ENCODE measurements at places on chromosomes 6 and 20. TPM values are rescaled to one million over a fixed set of nuclear protein-coding genes. Genes with fewer than 3 reads are reported as not detected.

GRCh38 chr6:39416728-39417127, 94.2 kb upstream of the KCNK16 start:
- H3K4me3 ChIP-seq: no peak overlapping the region
- H3K27ac ChIP-seq: no peak overlapping the region
- DNase-seq: no peak
- H3K36me3 ChIP-seq: no peaks in the 10 kb centered on the region
- no peaks in the 10 kb centered on the region for H3K4me1 ChIP-seq
- H3K27me3 ChIP-seq: peaks cover 3% of the 10 kb centered on the region

DNA sequence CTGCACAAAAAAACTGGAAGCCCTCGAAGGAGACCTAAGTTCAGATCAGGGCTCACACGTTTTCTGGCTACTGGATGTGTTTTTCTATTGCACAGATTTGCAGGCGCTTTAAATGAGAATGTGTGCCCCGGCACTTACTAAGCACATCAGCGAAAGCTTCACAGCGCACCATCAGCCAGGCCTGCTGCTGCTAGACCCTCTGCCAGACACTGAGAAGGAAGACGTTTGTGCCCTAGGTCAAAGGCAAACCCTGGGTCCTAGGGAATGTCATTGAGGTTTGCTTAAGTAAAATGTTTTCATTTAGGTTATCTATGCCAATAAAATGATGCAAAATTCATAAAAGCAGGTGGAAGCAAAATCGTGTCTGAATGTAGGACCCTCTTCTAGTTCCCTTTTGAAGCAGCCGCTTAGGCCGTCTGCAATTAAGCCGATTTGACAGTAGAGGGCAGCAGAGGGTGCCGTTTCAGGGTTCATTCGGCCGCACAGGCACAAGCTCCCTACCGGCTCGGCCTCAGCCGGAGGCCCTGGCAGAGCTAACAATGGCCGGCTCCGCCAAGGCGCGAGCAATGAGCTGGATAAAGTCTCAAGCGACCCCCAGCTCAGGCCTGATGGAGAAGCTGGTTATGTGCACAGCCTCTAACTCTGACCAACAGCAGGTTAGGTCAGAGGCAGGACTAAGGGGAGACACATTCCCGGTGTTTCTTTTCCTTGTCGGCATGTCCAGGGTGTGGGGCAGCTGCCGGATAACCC, 107.2 kb upstream of the FOXA2 start:
- no peaks in the 10 kb centered on the region for H3K36me3 ChIP-seq
- no peak overlapping the region for H3K27ac ChIP-seq
- no peak for DNase-seq
- H3K4me1 ChIP-seq: no peaks in the 10 kb centered on the region
- no peaks in the 10 kb centered on the region for H3K27me3 ChIP-seq

DNA sequence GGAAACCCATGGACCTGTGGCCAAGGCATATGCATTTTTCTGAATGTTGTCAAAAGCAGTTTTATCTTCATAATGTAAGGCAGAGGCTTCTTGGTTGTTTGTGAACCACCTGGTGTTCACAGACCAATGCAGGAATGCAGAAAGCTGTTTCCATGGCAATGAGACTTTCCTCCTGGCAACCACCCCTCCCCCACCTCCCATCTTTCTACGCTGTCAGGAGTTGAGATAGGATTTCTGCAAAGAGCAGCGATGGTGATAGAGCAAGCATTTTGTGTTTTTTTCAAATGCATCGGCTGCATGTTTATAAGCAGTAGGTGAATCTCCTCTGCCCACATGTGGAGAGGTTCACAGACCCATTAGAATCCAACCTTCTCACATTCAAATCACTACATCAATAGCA, 114.1 kb upstream of the SMLR1 start:
- no peak overlapping the region for H3K27ac ChIP-seq
- H3K4me1 ChIP-seq: peaks cover 13% of the 10 kb centered on the region
- H3K4me3 ChIP-seq: no peak overlapping the region
- DNase-seq: no peak
- no peaks in the 10 kb centered on the region for H3K27me3 ChIP-seq

DNA sequence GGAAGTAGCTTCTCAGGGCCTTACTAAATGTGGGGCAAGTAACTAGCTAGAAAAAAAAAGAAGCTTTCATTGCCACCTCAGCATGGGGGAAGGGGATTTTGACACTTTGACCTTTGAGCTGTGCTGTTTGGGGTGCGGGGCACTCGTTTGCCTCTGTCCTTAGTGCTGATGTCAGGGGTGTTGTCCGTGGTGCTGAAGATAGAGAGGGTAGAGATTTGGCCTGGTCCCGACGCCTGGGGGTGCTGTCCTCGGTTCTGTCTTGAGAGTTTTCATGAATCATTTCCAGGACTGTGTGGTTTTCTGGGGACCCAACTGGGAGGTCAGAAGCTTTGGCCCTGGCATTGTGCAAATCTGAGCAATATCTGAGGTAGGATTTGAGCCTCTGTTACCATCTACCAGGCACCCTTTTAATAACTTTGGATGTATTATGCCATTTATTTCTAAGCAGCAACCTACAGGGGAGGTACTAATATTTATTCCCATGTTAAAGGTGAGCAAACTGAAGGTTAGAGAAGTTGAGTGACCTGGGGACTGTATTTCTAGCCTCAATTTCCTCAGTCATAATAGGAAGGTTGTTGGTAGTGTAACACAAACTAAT, 78.0 kb downstream of the DLGAP4 start:
- no peak overlapping the region for H3K4me3 ChIP-seq
- peak; percentile 11 for DNase-seq
- no peaks in the 10 kb centered on the region for H3K36me3 ChIP-seq
- H3K27ac ChIP-seq: no peak overlapping the region

GRCh38 chr20:24627926-24628325, 158.5 kb downstream of the SYNDIG1 start:
- no peaks in the 10 kb centered on the region for H3K4me1 ChIP-seq
- no peak overlapping the region for H3K27ac ChIP-seq

GRCh38 chr6:17519120-17519519, 81.0 kb upstream of the FAM8A1 start:
- H3K36me3 ChIP-seq: no peaks in the 10 kb centered on the region
- no peaks in the 10 kb centered on the region for H3K27me3 ChIP-seq
- H3K27ac ChIP-seq: no peak overlapping the region
- no peak for DNase-seq

- no peak for DNase-seq
- no peak overlapping the region for H3K4me3 ChIP-seq
- no peaks in the 10 kb centered on the region for H3K4me1 ChIP-seq
- H3K27me3 ChIP-seq: no peaks in the 10 kb centered on the region
Observed at GRCh38 chr6:158476389-158476788, 83.5 kb upstream of the TMEM181 start.

DNA sequence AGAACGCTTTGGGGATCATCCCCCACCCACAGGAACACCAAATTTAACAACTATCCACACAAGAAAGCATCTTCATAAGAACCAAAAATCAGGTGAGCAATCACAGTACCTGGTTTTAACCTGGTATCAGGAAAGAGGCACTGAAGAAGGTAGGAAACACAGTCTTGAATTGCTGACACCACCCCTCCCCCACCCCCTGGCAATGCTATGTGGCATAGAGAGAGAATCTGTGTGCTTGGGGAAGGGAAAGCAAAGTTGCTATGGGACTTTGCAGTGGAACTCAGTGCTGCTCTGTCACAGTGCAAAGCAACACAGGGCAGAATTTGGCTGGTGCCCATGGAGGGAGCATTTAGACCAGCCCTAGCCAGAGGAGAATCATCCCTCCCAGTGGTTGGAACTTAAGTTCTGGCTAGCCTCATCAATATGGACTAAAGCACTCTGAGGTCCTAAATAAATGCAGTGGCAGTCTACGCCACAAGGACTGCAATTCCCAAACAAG, 565.5 kb downstream of the EPM2A start:
- no peak for DNase-seq
- H3K36me3 ChIP-seq: no peaks in the 10 kb centered on the region
- H3K27me3 ChIP-seq: peaks cover 3% of the 10 kb centered on the region
- no peak overlapping the region for H3K4me3 ChIP-seq

GRCh38 chr6:104885518-104886043, 25.9 kb upstream of the HACE1 start:
- H3K27me3 ChIP-seq: no peaks in the 10 kb centered on the region
- no peak overlapping the region for H3K27ac ChIP-seq
- no peak overlapping the region for H3K4me3 ChIP-seq
- H3K36me3 ChIP-seq: no peaks in the 10 kb centered on the region

GRCh38 chr6:160260367-160260766, 1.7 kb upstream of the SLC22A2 start:
- peaks cover 4% of the 10 kb centered on the region for H3K27me3 ChIP-seq
- no peaks in the 10 kb centered on the region for H3K4me1 ChIP-seq
- H3K4me3 ChIP-seq: no peak overlapping the region
- DNase-seq: no peak

- H3K36me3 ChIP-seq: no peaks in the 10 kb centered on the region
- no peaks in the 10 kb centered on the region for H3K27me3 ChIP-seq
- no peak overlapping the region for H3K27ac ChIP-seq
- DNase-seq: peak; percentile 4
- H3K4me1 ChIP-seq: no peaks in the 10 kb centered on the region
Observed at GRCh38 chr20:49432550-49432949, 49.9 kb downstream of the KCNB1 start.

GRCh38 chr6:139588076-139588639, 213.7 kb upstream of the CITED2 start:
- no peaks in the 10 kb centered on the region for H3K27me3 ChIP-seq
- no peak for DNase-seq
- H3K4me3 ChIP-seq: no peak overlapping the region
- H3K36me3 ChIP-seq: no peaks in the 10 kb centered on the region
- no peaks in the 10 kb centered on the region for H3K4me1 ChIP-seq

GRCh38 chr20:50048420-50049166, 64.4 kb downstream of the UBE2V1 start:
- H3K4me3 ChIP-seq: no peak overlapping the region
- H3K4me1 ChIP-seq: no peaks in the 10 kb centered on the region
- H3K36me3 ChIP-seq: no peaks in the 10 kb centered on the region
- H3K27me3 ChIP-seq: no peaks in the 10 kb centered on the region
- no peak overlapping the region for H3K27ac ChIP-seq

DNA sequence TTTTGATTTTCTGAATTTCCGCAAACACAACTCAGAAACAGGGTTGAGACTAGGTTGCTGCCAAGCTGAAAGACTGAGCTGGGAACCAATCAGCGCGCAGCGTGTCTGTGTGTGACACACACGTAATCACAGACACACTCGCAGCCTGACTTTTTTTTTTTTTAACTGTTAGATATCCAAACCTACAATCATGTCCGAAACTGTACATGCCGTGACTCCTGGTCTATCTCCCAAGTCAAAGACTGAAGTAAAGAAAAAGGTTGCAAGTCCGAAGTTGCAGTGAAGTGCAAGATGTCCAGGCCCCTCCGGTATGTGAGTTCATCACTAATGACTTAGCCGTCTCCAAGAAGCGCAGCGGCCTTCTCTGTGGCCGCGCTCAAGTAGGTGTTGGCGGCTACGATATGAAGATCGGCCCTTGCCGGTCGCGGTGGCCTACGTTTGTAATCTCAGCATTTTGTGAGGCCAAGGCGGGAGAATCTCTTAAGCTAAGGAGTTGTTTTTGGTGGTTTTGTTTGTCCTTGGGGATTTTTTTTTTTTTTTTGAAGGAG, 108.2 kb downstream of the HFE start:
- peaks cover 17% of the 10 kb centered on the region for H3K4me1 ChIP-seq
- no peaks in the 10 kb centered on the region for H3K27me3 ChIP-seq
- peak overlapping the region; percentile 95 for H3K27ac ChIP-seq

DNA sequence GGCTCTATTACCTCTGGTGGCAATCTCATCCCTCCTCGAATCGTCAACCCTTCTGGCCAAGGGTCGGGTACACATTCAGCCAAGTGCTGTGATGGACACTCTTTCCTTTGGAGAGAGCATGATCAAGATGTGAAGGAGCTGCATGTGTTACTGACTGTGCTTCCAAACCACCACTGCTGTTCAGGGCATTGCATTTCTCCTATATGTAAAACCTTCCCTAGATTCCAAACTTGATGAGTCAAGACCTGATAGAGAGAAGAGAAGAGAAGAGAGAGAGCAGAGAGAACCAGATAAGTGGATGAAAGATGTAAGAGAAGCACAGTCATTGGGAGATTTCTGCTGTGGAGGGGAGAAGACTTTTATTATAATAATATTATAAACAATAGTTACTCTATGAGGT, 162.2 kb downstream of the KCNQ5 start:
- H3K36me3 ChIP-seq: no peaks in the 10 kb centered on the region
- no peaks in the 10 kb centered on the region for H3K27me3 ChIP-seq
- H3K4me3 ChIP-seq: no peak overlapping the region
- H3K27ac ChIP-seq: no peak overlapping the region

GRCh38 chr20:46875059-46875458, 19.6 kb upstream of the EYA2 start:
- DNase-seq: no peak
- H3K4me1 ChIP-seq: no peaks in the 10 kb centered on the region
- H3K27ac ChIP-seq: no peak overlapping the region
- H3K36me3 ChIP-seq: no peaks in the 10 kb centered on the region
- no peak overlapping the region for H3K4me3 ChIP-seq

DNA sequence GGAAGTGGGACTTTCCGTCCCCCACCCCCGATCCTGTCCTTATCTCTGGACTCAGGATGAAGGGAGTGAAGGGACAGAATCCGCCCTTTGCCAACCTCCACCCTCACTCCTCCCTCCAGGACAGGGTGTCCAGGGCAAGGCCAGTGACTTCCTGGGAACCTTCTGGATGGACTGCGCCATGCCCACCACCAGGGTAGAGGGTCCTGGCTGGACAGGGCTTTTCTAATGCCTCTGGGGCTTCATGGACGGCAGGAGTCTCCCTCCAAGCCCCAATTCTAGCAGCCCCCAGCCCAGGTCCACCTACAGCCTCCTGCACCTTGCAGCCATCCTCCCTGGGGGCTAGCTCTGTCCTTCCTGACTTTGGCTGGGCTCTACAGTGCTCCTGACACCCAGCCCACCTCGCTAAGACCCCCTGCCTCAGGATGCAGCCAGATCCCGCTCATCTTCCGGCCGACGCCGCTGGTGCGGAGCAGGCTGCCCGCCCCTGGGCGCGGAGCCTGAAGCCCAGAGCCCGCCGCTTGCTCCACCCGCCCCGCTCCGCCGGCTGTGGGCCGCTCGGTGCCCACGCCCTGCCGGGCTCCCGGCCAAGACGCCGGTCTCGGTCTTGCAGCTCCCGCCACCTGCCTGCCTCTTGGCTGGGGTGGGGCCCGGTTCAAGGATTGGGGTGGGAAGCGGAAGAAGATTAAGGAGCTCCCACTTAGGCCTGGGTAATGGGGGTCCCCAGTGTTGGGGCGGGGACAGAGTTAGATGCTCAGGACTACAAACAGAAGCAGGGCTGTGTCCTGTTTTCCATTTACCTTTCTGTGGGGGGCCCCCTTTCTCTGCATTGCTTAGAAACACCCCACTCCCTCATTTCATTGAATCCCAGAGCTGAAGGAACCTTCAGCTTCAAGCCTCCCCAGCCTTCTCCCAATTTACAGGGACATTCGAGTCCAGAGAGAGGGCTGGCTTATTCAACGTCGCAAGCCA, 72.8 kb downstream of the MDGA1 start:
- no peak overlapping the region for H3K4me3 ChIP-seq
- H3K36me3 ChIP-seq: no peaks in the 10 kb centered on the region
- H3K27me3 ChIP-seq: peaks cover 11% of the 10 kb centered on the region
- DNase-seq: no peak
- no peak overlapping the region for H3K27ac ChIP-seq

- no peaks in the 10 kb centered on the region for H3K27me3 ChIP-seq
- peak overlapping the region; percentile 33 for H3K4me3 ChIP-seq
Observed at GRCh38 chr6:90425161-90425641, 128.6 kb upstream of the BACH2 start.

The HM13 gene
- polyA plus RNA-seq: 166 TPM

The SLC35F1 gene
- not detected for polyA plus RNA-seq

The DPPA5 gene
- not detected for polyA plus RNA-seq

The PLA2G7 gene
- not detected for polyA plus RNA-seq

The PPP1R16B gene
- polyA plus RNA-seq: 40.2 TPM

The BANF2 gene
- polyA plus RNA-seq: not detected

The SLC24A3 gene
- polyA plus RNA-seq: not detected

Measured in CD8-positive, alpha-beta memory T cell (primary cell).